ENCODE measurements at places on chromosomes 4 and X. TPM values are rescaled to one million over a fixed set of nuclear protein-coding genes. Genes with fewer than 3 reads are reported as not detected.

Gene ZIC3
- not detected for total RNA-seq

Gene BEX1
- 0.48 TPM for total RNA-seq

Gene ABCE1
- total RNA-seq = 138 TPM

Gene AWAT1
- total RNA-seq = not detected

Gene CYTL1
- total RNA-seq = not detected

Gene NDST3
- not detected for total RNA-seq

Gene MAGEC2
- total RNA-seq = not detected

Gene CENPU
- total RNA-seq = 82.7 TPM

Gene GPR143
- not detected for total RNA-seq

Gene STAP1
- 5.9 TPM for total RNA-seq

Gene VAMP7
- 30.1 TPM for total RNA-seq

Gene ADGRG4
- total RNA-seq = not detected

Gene CXCL11
- total RNA-seq = not detected

Gene PABPC1L2B
- total RNA-seq = not detected

Gene SPACA5B
- total RNA-seq = not detected

Gene KCND1
- 2.5 TPM for total RNA-seq

Gene CXCL10
- total RNA-seq = 0.51 TPM

Data from activated CD4-positive, alpha-beta memory T cell treated with anti-CD3 and anti-CD28 coated beads for 36 hours (primary cell).